ENCODE measurements at places on chromosomes 1 and 21.

DNA sequence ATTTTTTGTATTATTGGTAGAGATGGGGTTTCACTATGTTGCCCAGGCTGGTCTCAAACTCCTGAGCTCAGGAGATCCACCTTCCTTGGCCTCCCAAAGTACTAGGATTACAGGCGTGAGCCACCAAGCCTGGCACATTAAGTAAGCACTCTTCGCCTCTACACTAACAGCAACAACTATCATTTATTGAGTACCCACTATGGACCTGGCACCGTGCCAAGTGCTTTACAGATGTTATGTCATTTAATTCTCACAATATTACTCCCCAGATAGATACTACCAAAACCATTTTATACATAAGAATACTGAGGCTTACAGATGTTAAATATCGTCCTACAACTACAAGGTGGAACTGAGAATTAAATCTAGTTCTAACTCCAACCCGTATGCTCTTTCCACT, 50.1 kb downstream of the TUT4 start:
- no peak for DNase-seq

DNA sequence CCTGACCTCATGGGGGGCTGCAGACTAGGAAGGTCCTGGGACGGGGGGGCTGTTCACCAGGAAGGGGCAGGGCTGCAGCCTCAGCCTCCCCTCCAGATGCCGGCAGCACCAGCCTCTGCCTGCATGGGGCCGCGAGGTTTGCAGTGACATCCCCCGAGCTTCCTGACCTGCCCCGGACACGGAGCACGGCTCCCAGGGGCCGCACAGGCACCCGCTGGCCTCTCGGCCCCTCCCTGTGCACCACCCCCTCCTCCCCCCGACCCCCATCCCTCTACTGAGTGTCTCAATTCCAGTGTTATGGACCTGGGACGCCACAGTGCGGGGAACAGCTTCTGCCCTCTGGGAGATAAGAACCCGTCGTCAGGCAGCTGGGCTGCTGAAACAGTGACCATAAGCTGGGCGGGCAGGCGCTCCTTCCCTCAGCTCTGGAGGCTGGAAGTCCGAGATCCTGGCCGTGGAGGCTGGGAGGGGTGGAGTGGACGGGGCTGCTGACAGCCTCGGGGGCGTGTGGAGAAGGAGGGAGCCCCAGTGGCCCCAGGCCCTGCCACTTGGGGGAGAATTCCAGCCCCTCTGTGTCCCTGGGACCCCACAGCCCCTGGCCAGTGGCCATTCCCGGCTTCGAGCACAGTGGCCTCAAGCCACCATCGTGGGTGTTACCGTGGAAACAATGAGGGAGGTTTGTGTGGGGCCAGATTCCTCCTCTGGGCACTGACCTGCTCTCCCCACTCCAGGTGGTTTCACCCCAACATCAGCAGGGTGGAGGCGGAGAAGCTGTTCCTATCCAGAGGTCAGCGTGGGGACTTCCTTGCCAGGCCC, 11.6 kb downstream of the RNF223 start:
- DNase-seq: no peak

- DNase-seq: no peak
Observed at GRCh38 chr1:54028306-54029251, 10.6 kb upstream of the LDLRAD1 start.

- DNase-seq: no peak
Observed at GRCh38 chr1:169316556-169316955, 51.0 kb downstream of the NME7 start.

DNA sequence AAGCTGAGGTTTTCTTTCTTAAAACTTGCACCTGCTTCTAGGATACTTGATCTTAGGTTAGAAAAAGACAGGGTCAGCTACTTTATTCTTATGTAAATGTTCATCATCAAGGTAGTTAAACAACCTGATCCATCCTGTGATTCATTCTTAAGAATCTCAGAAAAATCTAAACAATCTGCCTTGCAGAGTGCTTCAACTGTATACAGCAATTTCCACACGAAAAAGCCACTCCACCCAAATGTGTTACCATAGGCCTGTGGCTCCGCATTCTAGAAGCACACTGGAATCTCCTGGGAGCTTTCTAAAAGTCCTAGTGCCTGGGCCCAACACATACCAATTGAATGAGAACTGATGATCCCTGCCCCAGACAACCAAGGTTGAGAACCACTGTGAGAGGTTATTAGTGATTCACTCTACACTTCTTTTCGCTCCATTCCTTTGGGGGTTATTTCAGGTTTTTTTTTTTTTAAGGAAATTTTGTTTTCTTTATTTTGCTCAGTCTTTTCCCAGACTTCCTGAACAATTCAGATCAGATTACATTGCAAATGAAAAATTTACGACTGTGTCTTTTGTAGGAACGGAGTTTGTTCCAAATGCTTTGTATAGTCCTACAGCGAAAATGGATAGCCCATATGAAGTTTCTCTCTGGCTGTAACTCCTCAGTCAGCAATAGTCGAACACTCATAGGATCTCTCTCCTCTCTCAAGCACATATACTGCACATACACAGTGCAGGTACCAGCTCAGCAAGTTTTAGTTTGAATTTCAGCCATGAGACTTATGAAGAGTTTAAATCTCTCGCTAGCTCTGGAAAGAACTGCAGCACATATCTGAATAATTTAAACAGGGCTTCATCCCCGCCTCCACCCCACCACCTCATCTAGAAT, 16.1 kb downstream of the SMYD2 start:
- peak; percentile 64 for DNase-seq

Measured in Caki2 (cell line).